ENCODE measurements at places on chromosomes 12 and 14. TPM values are rescaled to one million over a fixed set of nuclear protein-coding genes. Genes with fewer than 3 reads are reported as not detected.

The PNMA1 gene
- total RNA-seq: 53.7 TPM

The EPS8 gene
- total RNA-seq: 1.5 TPM

The AKAP5 gene
- 0.16 TPM for total RNA-seq

The OTX2 gene
- not detected for total RNA-seq

The KLRF1 gene
- 0.57 TPM for total RNA-seq

The PLEKHG7 gene
- total RNA-seq: 0.60 TPM

The PRMT5 gene
- total RNA-seq: 33.9 TPM

The FAM181A gene
- total RNA-seq: not detected

The HVCN1 gene
- 4.6 TPM for total RNA-seq

The USP44 gene
- total RNA-seq: 1.6 TPM

The ARHGAP5 gene
- total RNA-seq: 65.1 TPM

The TNFAIP2 gene
- 20.6 TPM for total RNA-seq

The MEG3 gene
- total RNA-seq: 0.21 TPM

The CCDC60 gene
- not detected for total RNA-seq

The RAPGEF3 gene
- total RNA-seq: 0.27 TPM

The PLCZ1 gene
- not detected for total RNA-seq

The SLCO1A2 gene
- total RNA-seq: not detected

The CLEC4D gene
- total RNA-seq: 0.22 TPM

The RNU6-8 gene
- total RNA-seq: not detected

The SIX6 gene
- total RNA-seq: not detected

The HRK gene
- 0.30 TPM for total RNA-seq

The NDRG2 gene
- 29.8 TPM for total RNA-seq

The MSI1 gene
- total RNA-seq: not detected

The SCN8A gene
- total RNA-seq: 0.35 TPM

The LMNTD1 gene
- total RNA-seq: not detected

The TAC3 gene
- total RNA-seq: not detected

The CCDC196 gene
- total RNA-seq: not detected

The EPYC gene
- total RNA-seq: not detected

The CLEC1A gene
- not detected for total RNA-seq

The SPPL3 gene
- 44.6 TPM for total RNA-seq

The P2RX4 gene
- total RNA-seq: 53.5 TPM

The TMEM116 gene
- total RNA-seq: 28.4 TPM

The COCH gene
- not detected for total RNA-seq

The CARMIL3 gene
- total RNA-seq: 0.31 TPM

The SERPINA9 gene
- total RNA-seq: not detected

The SMAGP gene
- total RNA-seq: 3.4 TPM
